ENCODE measurements at places on chromosomes 3 and 15. TPM values are rescaled to one million over a fixed set of nuclear protein-coding genes. Genes with fewer than 3 reads are reported as not detected.

GRCh38 chr3:32947789-32948238 lies 3.6 kb upstream of the CCR4 start:
- peak; percentile 77 for DNase-seq

DNA sequence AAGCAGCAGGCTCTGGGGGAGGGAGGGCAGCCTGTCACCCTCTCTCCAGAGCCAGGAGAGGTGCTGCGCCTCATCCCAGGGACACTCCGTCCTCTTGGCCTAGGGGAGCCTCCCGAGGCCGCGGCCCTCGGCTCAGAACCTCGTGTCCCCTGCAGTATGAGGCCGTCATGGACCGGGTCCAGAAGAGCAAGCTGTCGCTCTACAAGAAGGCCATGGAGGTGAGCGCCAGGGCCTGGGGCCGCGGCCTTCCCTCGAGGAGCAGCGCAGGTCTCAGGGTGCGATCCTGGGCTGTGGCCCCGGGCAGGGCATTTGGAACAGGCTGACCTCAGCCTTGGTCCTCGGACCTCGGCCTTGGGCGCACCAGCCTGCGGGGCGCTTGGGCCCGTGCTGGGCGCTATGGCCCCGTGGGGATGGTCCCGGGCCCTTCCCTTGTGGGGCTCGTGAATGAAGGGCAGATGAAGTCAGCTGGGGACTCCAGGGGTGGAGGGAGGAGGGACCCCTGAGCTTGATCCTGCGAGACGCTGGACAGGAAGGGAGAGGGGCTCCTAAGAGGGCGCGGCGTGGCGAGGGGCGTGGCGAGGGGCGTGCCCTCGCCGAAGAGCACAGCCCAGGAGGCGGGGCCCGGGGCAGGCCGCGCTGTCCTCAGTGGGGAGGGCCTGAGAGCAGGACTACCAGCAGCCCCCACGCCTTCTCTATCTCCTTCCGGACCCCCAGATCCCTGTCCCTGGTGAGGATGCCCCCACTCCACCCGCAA lies 32.9 kb downstream of the PSTPIP1 start:
- DNase-seq: peak; percentile 55

GRCh38 chr3:44060164-44060563 lies 181.5 kb upstream of the TOPAZ1 start:
- DNase-seq: no peak

- DNase-seq: no peak
These were observed 49.7 kb downstream of the HRH1 start for GRCh38 chr3:11203961-11204360.

- no peak for DNase-seq
These were observed 117.7 kb upstream of the SPATA16 start for GRCh38 chr3:173258697-173259096.

- DNase-seq: no peak
These were observed 297.5 kb upstream of the LYSMD4 start for GRCh38 chr15:100030586-100031229.

- no peak for DNase-seq
These were observed 227.4 kb upstream of the THRB start for GRCh38 chr3:24722087-24722486.

DNA sequence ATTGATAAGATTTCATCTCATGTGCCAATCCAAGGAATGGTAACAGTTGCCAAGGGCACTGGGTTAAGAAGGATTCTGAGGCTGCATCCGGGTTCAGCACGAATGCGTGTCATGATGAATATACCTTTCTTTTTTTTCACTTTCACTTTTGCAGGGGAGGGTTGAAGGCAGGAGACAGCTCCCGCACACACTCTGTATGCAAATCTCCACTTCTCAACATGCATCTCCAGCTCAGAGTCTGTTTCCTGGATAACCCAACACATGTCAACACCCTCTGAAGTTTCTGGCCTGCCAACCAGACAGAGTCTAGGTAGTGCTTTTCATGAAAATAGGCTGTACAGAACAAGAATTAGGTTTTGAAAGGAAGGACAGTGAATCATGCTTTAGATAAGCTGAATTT lies 21.6 kb downstream of the B4GALT4 start:
- DNase-seq: no peak

DNA sequence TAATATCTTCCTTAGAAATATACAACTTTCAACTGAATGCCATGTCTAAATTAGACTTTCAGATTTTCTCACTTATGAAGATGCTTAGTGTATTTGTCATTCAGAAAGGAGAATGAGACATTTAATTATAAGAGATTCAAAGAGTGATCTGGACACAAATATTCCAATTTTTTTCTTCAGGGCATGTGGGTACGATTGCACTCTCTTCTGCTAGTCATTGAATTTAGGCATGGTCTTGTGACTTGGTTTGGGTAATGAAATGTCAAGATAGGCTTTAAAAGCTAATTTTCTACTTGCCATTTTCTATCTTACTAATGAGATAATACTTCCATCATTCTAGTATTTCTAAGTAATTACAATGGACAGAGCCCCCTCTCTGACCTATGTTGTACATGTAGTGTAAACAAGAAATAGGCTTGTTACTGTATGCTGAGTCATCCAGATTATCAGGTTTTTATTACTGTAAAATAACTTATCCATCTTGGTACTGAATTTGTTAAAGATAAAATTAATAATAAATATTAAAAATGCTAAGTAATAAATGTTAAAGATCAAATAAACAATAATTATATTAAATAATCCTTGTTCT lies 770.8 kb upstream of the BCHE start:
- no peak for DNase-seq

DNA sequence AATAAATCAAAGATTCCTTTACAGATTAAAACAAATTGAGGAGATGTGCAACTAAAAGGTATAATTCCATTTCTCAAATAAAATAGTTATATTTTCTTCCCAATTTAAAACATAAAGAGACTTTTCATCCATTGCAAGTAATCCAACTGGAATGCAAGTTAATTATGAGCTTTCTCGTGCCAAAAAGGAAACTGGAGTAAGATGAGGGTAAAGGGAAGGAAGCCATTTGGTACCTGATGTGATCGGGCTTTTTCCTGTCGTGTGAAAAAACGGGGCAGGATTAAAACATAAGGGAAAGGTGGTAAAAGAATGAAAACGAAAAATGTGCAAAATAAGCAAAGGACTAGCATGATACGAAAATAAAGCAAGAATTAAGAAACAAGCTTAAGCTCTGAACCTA lies 41.8 kb upstream of the XXYLT1 start:
- no peak for DNase-seq

DNA sequence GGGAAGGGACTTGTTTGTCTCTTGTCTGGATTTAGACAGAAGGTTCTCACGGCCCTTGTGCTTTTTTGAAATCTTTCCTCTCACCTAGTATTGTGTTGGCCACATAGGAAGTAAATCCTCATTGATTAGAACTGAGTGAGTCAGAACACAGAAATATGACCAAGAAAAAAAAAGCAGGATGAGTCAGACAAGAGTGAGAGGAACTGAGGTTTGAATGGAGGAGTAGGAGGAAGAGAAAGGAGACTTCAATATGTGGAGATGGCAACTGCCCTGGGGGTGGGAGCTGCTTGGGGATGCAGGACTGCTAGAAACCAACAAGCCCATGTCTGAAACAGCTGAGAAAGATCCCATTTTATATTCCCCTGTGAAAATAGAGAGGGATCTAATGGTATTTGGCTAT lies 194.1 kb upstream of the ZBTB20 start:
- DNase-seq: no peak

- no peak for DNase-seq
These were observed 2.4 kb downstream of the SKOR1 start for GRCh38 chr15:67827562-67828277.

- no peak for DNase-seq
These were observed 1061.4 kb downstream of the OTOL1 start for GRCh38 chr3:162558016-162558415.

DNA sequence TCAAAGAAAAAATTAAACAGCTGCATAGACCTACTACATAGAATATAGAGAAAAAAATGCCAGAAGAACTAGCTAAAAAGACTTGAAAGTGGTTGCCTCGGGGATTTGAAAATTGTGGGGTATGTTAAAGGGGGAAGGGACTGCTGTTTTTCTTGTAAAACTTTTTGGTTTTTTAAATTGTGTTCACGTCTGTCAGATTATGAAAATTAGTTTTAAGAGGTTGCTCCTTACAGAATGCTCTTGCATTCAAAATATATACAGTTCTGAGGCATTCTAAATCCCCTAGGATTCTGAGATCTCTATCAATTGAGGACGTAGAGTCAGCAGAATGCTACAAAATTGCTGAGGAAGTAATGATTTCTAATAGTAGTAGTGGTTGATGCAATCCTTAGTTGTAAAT lies 28.6 kb downstream of the PIAS1 start:
- no peak for DNase-seq

GRCh38 chr3:14518432-14518802 lies 21.7 kb downstream of the GRIP2 start:
- DNase-seq: no peak

DNA sequence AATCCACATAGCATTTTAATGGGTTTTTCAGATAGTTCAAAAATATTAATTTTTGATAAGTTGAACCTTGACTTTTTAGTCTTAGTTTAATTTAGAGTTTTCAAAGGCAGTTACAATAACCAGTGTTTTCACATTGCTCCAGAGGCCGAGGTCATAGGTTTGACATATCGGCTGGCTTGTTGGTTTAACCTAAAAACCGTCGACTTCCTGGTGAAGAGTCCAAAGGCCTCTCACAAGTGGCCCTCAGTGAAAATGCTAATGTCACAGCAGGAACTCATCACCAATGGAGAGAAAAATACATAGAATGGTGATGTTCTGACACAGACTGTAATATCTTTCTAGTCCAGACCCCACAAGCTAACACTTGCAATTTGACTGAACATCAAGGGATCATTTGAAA lies 642.3 kb downstream of the PLOD2 start:
- DNase-seq: no peak

DNA sequence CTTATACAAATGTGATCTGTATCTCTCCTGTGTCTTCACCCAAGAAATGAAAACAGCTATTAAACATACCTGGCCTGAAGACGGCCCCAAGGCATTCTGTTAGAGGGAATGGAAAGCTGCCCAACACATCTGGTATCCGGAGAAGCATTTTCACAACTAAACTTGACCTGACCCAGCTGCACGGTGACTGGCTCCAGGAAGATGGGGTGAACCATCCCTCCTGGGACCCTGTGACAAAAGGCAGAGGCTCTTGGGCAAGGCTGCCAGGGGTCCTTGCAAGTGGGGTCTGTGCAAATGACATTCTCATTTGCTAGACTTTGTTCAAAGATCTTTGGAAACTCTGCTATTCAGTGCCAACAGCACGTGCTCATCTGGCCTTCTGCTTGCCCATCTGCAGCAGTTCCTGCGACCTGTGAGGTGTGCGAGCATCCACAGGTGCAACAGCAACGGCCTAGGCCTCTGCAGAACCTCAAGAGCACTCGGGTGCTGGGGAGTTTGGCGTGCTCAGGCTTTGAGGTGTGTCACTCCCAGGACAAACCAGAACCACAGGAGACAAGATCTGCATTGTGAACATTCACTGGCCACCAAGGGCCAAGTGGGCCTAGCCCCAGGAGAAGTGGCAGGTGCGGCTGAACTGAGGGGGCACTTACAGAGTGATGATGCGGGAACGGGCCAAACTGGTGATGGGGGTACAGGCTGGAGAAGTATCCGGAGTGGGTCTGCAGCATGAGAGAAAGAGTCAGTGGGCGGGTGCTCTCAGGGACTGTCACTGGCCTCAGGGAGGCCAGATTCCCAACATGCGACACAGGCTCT lies 71.8 kb downstream of the SENP2 start:
- peak; percentile 60 for DNase-seq

- DNase-seq: peak; percentile 25
These were observed 58.1 kb downstream of the EXOG start for GRCh38 chr3:38554127-38554827.

GRCh38 chr3:23455084-23455483 lies 252.0 kb downstream of the UBE2E2 start:
- DNase-seq: no peak

GRCh38 chr3:151751161-151751560 lies 17.4 kb downstream of the AADACL2 start:
- DNase-seq: no peak

DNA sequence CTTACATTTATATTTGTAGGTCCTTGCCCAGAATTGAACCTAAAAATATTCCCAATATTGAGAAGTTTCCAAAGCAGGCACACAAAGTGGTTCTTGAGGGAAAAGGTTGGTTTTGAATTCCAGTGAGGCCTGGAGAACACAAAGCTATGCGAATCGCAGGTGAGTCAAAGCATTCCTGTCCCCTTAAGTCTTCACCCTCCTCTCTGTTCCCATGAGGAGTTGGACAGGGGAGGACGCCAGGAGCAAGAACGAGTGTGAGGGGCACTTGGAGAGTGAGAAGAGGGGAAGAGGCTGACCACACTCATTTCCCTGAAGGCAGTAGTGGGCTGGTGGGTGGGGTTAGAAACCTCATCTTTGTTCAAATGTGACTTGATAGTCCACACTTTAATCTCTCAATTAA lies 185.8 kb upstream of the EOMES start:
- no peak for DNase-seq

DNA sequence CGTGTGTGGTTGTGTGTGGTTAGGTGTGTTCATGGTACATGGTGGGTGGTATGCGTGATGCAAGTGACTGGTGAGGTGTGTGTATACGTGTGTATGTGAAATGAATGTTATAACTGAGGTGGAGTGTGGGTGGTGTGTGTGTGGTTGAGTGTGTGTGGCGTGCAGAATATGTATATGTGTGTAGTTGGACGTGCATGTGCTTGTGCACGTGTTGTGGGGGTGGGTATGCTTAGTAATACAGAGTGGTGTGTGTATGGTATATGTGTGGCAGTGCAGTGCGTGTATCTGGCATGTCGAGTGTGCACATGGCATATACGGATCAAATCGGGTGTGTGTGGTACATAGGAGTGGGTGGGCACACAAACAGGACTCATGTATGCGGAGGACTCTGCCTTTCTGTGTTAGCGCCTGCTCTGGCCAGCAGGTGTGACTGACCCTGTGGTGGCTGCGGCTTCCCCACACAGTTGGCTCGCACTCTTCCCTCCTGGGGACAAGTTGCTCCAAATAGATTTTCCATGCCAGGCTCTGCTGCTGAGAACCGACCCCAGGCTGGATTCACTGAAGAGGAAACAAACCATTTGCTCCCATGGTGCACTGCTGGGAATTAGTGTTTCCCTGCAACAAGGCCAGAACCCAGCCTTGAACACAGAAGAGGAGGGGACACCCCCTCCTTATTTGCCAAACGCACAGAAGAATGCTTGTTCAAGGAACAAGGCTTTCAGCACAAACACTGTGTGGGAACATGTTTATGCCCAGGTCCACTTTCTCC lies 1.2 kb upstream of the C3orf70 start:
- no peak for DNase-seq

ASB14 gene
- not detected for total RNA-seq

PLSCR5 gene
- total RNA-seq: not detected

THAP10 gene
- total RNA-seq: 3.6 TPM

MITF gene
- 68.3 TPM for total RNA-seq

PRTG gene
- 2.1 TPM for total RNA-seq

GLDN gene
- total RNA-seq: 5.5 TPM

RYK gene
- total RNA-seq: 92.2 TPM

HRG gene
- not detected for total RNA-seq

HAPLN3 gene
- total RNA-seq: 5.3 TPM

MAGEL2 gene
- 0.33 TPM for total RNA-seq

C3orf22 gene
- total RNA-seq: 0.54 TPM

PAQR5 gene
- total RNA-seq: not detected

CCR8 gene
- not detected for total RNA-seq

Measured in sigmoid colon (tissue), 7 donors.